ENCODE measurements at places on chromosomes 1 and 21.

DNA sequence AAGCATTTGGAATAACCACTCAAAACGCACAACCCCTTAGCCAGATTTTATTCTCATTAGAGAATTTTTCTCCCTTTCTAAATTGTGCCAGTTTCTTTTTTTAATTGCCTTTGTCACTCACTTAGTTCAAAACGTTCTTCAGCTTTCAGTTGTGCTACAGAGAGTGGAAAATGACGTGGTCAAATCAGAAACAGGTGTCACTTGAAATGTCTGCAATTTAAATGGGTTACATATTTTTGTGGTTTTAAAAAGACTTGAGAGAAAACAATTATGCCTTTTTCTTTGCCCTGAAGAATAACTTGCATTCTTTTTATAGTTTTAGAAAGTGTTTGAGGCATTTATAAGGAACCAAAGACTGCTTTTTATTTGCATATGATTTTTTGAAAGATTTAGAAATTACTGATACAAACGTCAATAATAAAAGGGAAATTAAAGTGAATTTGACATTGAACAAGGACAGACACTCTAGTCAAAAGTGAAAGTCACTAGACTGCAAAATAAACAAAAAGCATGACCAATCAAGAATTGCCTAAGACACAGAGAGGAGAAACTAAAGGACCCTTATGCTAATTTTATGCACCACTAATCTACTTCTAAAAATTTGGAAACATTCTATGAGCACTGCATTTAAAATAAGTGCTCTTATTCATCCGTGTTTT, 191.0 kb downstream of the TPR start:
- peak; percentile 74 for DNase-seq

DNA sequence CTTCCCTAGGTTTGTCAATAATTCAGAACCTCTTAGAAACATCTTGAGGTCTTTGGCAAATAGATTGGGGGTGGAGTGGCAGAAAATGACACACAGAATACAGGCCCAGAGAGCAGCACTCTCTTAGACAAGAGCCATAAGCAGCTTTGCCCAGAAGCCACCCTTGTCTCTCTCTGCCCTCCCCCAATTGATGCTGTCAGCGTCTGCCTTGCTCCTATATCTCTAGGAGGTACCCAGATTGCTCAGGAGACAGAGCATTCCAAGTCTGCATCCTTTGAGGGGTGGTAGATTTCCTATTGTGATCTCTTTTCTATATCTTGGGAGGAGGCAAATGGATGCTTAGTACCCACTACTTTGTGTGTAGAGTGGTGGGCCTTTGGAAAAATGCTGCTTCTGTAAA, 1.8 kb downstream of the RGL1 start:
- no peak for DNase-seq

DNA sequence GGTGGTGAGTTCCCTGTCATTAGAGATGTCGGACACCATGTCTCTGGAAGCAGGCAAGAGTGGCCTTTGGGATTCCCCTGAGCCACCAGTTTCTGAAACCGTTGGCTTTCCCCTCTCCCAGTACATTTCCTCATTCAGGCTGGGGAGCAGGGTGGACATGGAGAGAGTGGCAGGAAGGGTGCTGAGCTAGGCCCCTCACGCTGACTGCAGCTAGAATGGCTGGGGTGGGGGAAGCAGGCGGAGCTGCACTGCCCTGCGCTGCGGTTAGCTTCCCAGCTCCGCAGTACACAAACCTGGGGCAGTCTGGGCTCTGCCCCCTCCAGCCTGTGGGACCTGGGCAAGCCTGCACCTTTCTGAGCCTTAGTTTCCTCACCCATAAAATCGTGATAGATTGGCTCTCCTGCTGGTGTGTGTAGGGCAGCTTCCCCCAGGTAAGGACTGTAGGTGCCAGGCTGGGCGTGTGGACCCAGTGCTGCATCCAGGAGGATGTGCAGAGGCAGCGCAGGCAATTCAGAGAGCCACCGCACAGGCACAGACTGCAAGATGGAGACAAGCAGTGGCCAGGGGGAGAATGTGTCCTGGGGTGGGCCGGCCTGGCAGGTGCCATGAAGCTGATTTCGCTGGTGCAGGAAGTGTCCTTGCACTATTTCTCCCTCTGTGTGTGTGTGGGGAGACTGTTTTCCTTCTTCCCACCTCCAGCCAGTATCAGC, 3.0 kb downstream of the PLA2G2F start:
- DNase-seq, result no peak

- peak; percentile 95 for DNase-seq
Measured at GRCh38 chr1:54934869-54935268, 45.6 kb upstream of the TMEM61 start.

DNA sequence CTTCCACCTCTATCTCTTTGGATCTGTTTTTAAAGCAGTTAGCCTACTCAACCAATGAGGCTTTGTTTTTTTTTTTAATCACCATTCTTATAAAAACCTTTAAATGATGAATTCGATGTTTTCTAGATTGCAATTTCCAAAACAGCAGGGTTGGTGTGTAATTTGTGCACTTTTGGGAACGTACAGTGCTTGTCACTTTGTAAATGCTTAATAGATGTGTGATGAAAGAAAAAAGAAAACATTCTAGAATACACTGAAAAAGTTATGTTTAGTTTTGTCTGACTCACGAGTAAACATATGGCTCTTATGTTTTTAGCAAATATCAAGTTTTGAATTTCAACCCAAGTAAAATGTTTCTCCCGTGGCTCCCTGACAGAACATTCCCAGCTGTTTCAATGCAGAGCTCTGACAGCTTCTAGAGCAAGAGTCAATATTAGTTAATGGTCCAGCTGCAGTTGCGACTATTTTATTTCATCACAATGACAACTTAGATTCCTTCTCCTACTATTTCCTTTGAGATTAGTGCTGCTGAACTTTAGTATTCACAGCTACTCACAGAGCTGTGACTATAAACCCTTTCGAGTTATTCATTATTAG, 362.5 kb upstream of the ADAMTS5 start:
- no peak for DNase-seq

DNA sequence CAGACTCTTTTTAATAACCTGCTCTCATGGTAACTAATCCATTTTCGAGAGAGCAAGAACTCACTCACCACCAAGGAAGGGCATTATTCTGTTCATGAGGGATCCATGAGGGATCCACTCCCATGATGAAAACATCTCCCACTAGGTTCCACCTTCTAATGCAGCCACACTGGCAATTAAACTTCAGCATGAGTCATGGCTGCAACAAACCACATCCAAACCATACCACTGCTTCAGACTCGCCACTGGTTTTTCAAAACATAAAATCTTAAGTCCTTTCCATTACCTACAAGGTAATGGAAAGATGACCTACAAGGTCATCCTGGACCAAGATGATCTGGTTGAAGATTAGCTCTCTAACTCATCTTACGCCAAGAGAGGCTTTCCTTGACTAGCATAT, 405.1 kb downstream of the VAV3 start:
- no peak for DNase-seq

GRCh38 chr1:77718181-77718580, 35.7 kb upstream of the ZZZ3 start:
- no peak for DNase-seq

DNA sequence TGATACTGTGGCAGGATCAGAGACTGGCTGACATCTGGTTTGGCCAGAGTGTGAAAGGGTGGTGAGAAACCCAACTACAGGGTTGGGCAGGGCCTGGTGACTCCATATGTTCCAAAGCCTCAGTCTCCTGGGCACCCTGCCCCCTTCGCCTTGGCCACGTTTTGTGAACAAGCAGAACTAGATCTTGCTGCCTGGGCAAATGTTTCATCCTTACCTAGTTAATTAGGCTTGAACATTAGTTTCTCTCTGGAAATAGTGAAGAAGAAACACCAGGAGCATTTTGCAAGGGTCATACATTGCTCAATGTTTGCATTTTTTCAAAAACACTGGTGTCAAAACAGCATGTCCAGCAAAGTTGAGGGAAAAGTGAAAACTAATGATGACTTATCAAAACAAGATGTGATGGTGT, 60.5 kb downstream of the MAP3K7CL start:
- DNase-seq, result peak; percentile 73

- DNase-seq, result no peak
Measured at GRCh38 chr1:175864625-175865024, 121.2 kb upstream of the TNR start.

DNA sequence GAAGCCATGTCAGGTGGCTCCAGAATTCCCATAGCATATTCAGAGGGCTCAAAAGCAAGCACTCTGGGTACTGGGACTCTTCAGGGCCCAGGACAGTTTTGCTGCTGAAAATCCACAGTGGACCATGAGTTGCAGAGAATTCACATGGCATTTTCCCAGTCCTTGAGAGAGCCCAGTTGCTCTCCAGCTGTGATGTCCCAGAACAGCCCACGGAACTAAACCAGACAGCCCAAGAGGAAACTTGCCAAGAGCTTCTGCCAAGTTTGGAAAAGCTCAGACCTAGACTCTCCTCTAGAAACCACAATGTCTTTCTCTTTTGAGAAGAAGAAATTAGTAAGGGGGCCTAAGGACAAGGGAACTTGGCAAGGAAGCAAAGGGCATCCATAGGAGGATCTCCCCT, 69.4 kb downstream of the RGS2 start:
- DNase-seq, result no peak

DNA sequence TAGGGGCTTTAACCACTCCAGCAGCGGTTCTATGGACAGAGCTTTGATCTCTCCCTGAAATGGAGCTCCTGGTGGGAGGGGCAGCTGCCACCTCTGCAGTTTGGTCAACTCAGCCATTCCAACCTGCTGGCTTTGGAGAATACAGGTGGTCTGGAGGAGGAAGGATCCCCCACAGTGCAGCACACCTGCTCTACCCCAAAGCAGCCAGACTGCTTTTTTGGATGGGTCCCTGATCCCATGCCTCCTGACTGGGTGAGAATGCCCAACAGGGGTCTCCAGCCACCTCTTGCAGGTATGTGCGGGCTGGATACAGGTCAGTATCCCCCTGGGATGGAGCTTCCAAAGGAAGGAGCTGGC, 53.9 kb downstream of the TPTE start:
- DNase-seq, result no peak

- DNase-seq, result peak; percentile 4
Measured at GRCh38 chr1:209989525-209989924, 51.5 kb downstream of the SYT14 start.

DNA sequence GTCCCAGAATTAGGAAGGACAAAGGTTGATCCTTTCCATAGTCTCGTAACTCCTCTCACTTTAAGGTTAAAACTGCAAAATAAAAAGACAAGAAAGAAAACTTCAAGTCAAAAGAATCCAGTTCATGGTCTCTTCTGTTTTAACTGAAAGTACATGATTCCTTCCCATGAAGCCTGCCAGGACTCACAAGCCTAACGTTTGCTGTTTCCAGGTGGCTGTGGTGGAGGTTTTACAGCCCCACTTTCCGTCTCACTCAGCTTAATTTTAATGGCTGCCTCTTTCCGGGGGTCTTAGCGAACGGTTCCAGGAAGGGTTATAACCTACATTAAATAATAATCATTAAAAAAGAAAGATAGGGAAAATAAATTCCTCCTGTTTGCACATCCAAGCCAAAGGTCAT, 136.8 kb upstream of the SPAG17 start:
- DNase-seq, result no peak

- DNase-seq, result peak; percentile 38
Measured at GRCh38 chr1:24283326-24284155, 35.6 kb upstream of the GRHL3 start.

DNA sequence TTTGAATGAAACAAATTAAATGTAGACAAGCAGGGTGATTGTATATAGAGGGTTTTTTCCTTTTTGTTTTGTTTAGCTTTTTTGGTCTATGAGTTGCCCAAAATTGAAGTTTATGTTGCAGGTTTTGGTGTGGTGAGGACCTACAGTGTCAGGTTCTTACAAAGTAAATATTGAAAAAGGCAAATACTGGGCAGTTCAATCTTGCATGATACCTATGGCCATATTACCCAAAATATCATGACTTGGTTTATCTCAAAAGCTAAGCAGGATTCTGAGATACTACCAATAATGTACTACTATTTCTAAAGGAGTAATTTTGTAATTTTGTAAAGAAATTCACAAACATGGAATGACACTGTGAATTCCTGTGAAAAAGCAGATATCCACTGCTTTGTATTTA, 1.8 kb downstream of the DNAJB4 start:
- no peak for DNase-seq

- no peak for DNase-seq
Measured at GRCh38 chr1:198333744-198334143, 176.9 kb downstream of the NEK7 start.

GRCh38 chr1:192805832-192806323, 3.0 kb upstream of the RGS2 start:
- DNase-seq, result peak; percentile 79

DNA sequence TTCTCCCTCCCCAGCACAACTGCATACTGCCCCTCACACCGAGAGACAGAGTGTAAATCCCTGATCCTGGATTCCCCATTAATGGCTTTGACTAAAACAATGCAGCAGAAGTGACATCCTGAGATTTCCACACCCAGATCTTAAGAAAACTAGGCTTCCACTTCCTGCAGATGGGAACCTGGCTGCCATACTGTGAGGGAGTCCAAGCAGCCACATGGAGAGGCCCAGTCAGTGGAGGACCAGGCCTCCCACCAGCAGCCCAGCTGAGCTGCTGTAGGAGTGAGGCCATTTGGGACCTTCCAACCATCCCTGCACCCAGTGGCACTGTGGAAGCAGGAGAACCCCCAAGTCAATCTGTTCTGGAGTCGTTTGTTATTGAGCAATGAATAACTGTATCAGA, 120.6 kb downstream of the CRYAA start:
- no peak for DNase-seq

DNA sequence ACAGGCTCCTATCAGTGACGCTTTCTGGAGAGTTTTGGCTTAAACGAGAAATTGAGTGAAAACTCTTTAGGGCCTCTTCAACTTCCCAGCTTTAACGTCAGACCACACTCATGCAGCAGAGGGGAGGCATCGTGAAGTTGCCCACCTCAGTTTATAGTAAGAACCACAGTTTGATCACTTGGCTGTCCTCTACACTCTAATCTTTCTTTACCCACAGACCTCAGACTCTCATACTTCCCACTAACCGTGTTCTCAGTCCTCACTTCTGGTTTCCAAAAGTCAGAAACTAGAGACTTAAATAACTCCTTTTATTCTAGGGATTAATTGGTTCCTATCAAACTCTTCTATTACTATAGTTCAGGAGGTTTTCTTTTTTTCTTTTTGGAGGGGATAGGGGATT, 302.2 kb downstream of the NTNG1 start:
- no peak for DNase-seq

DNA sequence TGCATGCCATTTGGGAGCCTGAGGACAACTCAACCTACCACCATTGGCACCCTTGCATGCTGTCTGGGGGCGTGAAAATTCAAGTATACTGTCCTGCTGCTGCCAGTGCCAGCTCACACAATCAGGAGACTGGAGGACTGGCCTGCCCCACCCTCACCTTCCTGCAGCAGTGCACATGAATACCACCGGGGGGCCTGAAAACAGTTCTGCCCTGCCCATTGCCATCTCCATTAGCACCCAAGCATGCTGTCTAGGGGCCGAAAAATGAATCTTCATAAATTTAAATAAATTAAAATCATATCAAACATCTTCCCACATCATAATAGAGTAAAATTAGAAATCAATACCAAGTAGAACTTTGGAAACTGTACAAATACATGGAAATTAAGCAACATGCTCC, 322.1 kb upstream of the TMPRSS15 start:
- DNase-seq, result no peak

GRCh38 chr1:63915121-63915520, 141.3 kb downstream of the ROR1 start:
- no peak for DNase-seq

- no peak for DNase-seq
Measured at GRCh38 chr1:47709019-47709871, 271.4 kb downstream of the FOXD2 start.

Data from fibroblast of skin of left biceps (primary cell).